Left ventricle myocardium inferior (tissue), 1 donor: ENCODE measurements at places on chromosomes 7 and 10. TPM values are rescaled to one million over a fixed set of nuclear protein-coding genes. Genes with fewer than 3 reads are reported as not detected.

DNA sequence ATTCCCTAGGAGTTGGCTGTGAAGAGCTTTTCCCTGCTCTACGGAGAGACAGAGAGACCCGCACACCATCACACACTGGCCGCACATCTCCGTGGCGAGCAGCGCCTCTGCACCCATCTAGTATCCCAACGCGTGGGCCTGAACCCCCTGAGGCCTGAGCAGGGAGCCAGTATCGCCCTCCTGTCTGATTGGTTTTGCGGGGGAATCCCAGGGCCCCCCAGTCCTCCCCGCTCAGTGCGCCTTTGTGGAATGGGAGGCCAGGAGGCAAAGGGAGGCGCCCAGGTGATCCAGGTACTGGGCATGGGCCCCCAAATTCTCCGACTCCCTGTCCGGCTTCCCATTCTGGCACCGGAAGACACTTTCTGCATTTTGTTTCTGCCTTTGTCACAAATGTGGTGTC is 344.3 kb downstream of the GLRX3 start:
- no peak overlapping the region for H3K27ac ChIP-seq
- no peak overlapping the region for H3K4me3 ChIP-seq
- H3K4me1 ChIP-seq: no peaks in the 10 kb centered on the region

GRCh38 chr10:100890673-100891317 is 22.0 kb upstream of the SLF2 start:
- no peaks in the 10 kb centered on the region for H3K36me3 ChIP-seq
- no peak overlapping the region for H3K4me3 ChIP-seq
- H3K4me1 ChIP-seq: peaks cover 9% of the 10 kb centered on the region
- H3K27me3 ChIP-seq: peaks cover 74% of the 10 kb centered on the region

- no peaks in the 10 kb centered on the region for H3K36me3 ChIP-seq
- peaks cover 39% of the 10 kb centered on the region for H3K27me3 ChIP-seq
- no peak for DNase-seq
- H3K4me3 ChIP-seq: no peak overlapping the region
Measured at GRCh38 chr10:15451137-15452094, 80.3 kb upstream of the FAM171A1 start.

DNA sequence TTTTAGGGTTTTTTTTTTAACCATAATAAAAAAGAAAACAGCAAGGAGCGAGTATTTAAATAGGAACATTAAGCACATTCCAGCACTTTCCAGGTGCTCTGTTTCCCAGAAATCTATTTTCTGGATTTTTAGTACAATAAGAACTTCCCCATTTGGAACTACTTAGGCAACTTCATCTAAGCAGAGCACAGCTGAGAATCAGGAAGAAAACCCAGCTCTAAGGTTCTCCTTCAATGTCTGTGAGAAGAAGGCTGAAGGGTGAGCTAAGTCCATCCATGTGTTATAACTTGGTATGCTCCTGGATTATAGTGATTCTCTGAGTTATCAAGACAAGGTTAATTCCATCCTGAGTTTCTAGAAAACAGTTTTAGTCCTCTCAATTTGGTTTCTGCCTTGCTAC is 181.9 kb downstream of the CYP26A1 start:
- H3K27me3 ChIP-seq: peaks cover 3% of the 10 kb centered on the region
- H3K4me3 ChIP-seq: no peak overlapping the region
- no peaks in the 10 kb centered on the region for H3K4me1 ChIP-seq
- H3K27ac ChIP-seq: no peak overlapping the region

DNA sequence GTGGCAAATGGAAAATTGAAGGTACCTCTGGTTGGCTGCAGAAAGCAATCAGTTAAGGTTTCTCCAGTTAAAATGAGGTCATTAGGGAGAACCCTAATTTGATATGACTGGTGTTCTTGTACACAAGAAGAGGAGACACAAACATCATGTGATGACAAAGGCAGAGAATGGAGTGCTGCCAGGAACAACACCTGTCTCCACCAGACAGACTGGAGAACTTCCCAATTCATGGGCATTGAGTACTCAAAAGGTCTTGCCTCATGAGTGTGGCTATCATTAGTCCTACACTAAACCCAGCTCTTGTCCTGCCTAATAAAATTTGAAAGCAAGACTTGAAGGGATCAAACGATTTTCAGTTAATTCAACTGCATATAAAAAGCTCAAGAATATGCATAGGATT is 152.6 kb downstream of the PTPN20 start:
- no peak overlapping the region for H3K4me3 ChIP-seq
- no peaks in the 10 kb centered on the region for H3K4me1 ChIP-seq
- peaks cover 26% of the 10 kb centered on the region for H3K27me3 ChIP-seq

DNA sequence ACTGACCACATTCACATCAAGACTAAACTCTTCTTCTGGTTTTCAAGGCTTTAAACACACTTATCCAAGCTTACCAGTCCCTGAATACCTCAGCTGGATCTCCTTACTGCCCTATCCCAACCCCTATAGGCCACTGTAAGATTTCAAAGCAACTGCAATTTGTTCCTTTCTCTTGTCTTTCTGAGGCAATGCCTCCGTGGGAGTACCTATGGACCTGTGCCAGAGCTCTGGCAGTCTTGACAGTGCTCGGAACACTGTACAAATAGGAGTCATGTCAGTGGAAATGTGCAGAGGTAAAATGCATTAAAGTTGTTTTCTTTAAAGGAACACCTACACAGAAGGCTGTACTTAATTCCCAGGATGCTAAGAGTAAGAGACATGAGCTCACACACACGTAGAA is 124.7 kb downstream of the CNOT4 start:
- peaks cover 37% of the 10 kb centered on the region for H3K4me1 ChIP-seq
- peak; percentile 20 for DNase-seq
- no peak overlapping the region for H3K4me3 ChIP-seq
- no peaks in the 10 kb centered on the region for H3K27me3 ChIP-seq

DNA sequence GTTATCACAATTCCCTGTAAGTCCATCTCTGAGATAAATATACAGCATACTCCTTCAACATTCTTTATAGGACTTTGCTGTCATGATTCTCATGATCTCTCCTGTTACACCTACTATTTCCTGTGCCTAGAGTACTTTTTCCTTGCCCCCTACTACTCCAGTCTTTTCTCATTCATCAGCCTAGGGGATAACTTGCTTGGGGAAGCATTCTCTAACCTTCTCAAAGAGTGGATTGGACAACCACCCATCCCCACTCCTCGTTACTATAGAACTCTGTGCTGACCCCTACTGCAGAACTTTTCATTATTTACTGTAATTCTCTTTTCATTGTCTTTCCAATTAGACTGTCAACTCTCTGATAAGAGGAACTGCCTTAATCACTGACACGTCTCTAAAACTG is 57.4 kb upstream of the TFEC start:
- no peak overlapping the region for H3K4me3 ChIP-seq
- H3K4me1 ChIP-seq: no peaks in the 10 kb centered on the region
- H3K27me3 ChIP-seq: no peaks in the 10 kb centered on the region

DNA sequence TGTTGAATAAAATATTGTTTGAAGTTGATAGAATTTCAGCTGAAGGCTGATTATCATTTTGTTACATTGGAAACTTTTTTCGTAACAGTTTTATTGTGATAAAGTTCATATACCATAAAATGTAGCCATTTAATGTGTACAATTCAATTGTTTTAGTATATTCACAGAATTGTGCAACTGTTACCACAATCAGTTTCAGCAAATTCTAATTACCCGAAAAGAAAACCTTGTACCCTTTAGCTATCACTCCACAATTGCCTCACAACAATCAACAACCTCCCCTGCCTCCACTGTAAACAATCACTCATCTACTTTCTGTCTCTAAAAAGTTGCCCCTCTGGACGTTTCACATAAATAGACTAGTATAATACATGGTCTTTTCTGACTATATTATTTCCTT is 179.7 kb upstream of the BET1 start:
- DNase-seq: no peak
- H3K4me3 ChIP-seq: no peak overlapping the region
- H3K4me1 ChIP-seq: peaks cover 16% of the 10 kb centered on the region

- DNase-seq: no peak
- H3K4me1 ChIP-seq: no peaks in the 10 kb centered on the region
- H3K27ac ChIP-seq: no peak overlapping the region
Measured at GRCh38 chr7:149440222-149440621, 20.6 kb downstream of the ZNF777 start.

GRCh38 chr10:21726601-21727225 is 192.7 kb downstream of the MLLT10 start:
- H3K4me1 ChIP-seq: peaks cover 23% of the 10 kb centered on the region
- H3K27ac ChIP-seq: no peak overlapping the region
- no peak overlapping the region for H3K4me3 ChIP-seq
- no peak for DNase-seq
- H3K27me3 ChIP-seq: no peaks in the 10 kb centered on the region

KAZALD1 gene
- 5.1 TPM for total RNA-seq

OPN1SW gene
- total RNA-seq: not detected

FLNC gene
- total RNA-seq: 839 TPM

DMTF1 gene
- total RNA-seq: 19.4 TPM

RELN gene
- 0.44 TPM for total RNA-seq
